ENCODE measurements at places on chromosomes 2 and 18.
A peak's percentile ranks its signal among the peaks of the same experiment; 100 is the strongest.

DNA sequence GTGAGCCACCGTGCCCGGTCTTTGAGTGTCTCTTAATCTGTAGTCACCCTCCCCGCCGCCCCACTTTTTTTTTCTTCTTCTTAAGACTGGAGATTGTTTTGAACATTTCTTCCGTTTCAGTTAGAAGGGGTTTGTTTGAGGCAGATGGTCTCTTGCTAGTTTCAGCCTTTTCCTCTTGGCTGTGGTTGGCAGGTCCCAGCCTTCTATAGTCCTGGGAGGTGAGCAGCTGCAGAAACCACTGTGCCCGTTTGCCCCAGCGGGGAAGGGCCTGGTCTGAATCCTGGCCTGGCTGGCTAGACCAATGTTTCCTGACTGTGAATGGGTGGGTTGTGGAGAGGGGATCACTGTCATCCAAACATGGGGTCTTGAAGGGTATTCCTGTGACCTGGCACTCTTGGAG is 30.1 kb upstream of the MCFD2 start:
- DNase-seq = no peak

DNA sequence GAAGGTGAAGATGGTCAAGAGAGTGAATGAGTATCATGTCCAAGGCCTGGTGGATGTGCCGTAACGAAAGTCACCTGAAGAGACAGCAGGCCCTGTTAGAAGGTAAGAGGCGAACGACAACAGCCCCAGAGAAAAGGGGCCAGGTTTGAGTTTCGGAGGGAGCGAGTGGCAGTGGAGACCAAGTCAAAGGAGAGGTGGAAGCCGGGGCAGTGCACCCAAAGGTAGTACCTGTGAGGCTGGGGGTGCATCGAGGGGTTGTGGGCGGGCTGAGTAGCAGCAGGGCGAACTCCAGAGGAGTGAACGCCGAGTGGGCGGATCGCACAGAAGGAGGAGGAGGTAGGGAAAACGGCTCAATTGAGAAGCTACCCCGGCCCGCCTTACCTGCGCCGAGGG is 358 bp downstream of the USP37 start:
- DNase-seq = no peak

GRCh38 chr2:169464466-169464865 is 14.8 kb upstream of the BBS5 start:
- no peak for DNase-seq

DNA sequence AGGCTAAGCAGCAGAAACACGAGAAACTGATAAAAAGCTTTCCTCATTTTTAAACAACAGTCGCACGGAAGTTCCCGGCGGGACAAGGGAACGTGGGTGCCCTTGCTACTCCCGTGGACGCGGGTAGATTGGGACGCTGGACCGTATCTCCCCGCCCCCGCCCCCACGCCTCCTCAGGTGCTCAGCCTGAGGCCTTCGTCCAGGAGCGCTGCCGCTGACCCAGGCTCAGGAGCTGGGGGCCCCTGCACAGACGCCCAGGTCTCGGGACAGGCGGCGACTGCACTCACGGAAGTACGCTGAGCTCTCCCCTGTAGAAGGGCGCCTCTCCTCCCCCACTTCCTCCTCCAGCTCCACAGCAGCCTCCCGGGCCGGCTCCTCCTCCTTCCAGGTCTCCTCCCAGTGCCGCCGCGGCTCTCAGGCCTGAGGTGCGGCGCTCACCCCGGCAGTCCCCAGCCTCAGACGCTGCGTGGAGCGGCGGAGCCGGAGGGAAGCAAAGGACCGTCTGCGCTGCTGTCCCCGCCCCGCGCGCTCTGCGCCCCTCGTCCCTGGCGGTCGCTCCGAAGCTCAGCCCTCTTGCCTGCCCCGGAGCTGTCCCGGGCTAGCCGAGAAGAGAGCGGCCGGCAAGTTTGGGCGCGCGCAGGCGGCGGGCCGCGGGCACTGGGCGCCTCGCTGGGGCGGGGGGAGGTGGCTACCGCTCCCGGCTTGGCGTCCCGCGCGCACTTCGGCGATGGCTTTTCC is at the start of gene ITGAV:
Gene ITGAV, plus strand, starts transcription at position 445 of the 738 bp plus-strand sequence. Its CDS starts 283 bp downstream, at position 728.
- DNase-seq = peak; percentile 87

DNA sequence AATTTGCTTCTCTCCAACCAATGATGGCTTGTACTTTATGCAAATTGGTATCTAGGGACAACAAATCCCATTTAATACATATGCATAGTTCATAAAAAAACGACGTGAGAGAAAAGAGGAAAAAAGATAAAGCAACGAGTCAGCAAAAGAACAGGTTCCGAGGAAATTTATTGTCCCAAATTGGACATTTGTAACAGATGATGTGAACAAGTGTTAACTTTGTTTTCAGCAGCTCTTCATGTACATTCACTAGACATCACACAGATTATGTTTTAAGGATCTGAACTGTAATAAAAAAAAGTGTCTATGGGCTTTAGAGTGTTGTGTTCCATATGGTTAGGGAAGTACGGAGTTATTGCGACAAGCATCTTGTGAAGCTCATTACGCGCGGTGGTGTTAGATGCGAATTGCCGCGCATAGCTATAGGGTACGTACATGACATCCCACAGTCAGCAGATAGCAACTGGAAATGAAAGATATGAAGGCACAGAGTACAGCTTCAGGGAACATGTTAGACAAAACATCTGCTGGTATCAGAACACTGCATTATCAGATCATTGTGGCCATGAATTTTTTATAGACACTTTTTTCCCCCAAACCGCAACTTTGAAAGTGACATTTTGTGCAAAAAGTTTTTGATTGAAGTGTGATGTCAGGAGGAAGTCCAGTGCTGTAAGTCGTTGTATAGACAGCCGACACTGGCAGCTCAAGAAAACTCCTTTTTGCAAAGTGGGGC is 1073.1 kb upstream of the FANCL start:
- DNase-seq = no peak

DNA sequence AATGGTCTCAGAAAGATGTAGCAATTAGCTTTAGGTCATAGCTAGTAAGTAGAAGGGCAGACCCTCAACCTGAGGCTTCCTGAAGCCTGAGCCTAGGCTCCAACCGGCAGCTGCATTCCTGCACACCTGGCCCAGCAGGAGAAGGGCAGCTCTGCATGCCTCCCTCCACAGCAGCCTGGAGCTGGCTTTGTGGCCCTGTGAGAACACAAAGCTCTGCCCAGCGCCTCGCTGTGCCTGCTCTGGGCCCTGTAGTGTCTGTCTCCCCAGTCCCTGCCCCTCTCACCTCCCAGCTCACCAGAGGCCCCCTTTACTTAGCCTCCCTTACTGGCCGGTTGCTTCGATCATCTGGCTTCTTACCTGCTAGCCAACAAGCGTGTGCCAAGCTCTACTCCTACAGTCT is 6.7 kb downstream of the TMEM214 start:
- DNase-seq = no peak

- DNase-seq = no peak
Observed at GRCh38 chr2:467101-467500, 179.2 kb upstream of the ALKAL2 start.
